ENCODE measurements at places on chromosomes 16 and 17.

DNA sequence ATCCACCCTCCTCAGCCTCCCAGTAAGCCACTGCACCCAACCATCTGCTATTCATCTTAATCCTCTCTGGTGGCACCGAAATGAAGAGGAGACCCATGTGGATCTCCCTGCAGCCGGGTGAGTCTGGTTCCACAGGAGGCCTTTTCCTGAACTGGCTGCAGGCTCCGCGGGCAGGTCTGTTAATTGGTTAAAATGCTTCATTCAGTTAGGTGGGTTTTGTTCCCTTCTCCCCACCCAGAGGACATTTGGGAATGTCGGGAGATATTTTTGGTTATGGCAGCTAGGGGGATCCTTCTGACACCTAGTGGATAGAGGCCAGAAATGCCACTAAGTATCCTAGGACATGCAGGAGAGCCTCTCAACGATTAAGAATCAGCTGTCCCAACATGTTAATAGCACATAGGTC is 16.7 kb downstream of the C16orf54 start:
- no peak for DNase-seq

DNA sequence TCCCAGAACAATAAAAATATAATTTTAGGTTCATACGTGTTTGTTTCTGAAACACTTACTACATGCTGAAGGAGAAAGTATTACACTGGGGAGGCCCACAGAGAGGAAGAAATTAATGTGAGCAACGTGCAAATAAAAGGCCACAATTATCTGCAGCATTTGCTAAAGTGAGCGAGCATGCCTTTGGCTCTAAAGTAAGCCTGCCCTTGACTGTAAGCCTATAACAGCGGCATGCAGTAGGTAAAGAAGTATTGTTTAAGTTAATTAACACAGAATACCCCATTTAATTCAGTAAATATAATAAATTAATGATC is 13.2 kb upstream of the COTL1 start:
- no peak for DNase-seq

DNA sequence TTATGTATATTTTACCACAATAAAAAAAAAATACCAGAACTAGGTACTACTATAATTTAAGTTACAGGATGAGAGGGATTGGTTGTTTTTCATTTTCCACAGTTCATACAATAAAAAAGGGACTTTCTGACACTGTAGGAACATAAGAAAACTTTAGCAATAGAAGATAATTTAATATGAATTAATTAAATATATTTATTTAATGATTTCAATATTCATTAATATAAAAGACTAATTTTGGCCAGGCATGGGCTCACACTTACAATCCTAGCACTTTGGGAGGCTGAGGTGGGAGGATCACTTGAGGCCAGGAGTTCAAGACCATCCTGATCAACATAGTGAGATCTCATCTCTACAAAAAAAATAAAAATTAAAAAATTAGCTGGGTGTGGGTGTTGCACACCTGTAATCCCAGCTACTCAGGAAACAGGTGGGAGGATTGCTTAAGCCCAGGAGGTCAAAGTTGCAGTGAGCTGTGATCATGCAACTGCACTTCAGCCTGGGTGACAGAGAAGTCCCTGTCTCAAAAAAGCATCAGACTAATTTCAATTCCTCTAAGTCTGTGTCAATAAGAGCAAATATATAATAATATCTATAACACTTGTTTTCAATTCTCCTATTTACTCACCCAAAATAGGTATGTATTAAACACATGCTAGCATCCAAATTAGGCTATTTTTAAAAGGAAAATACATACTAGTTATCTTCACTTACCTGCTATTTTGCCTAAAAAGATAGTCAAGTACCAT is 79.6 kb downstream of the BRIP1 start:
- no peak for DNase-seq

GRCh38 chr16:87065446-87066132 is 251.6 kb downstream of the C16orf95 start:
- DNase-seq = no peak

- DNase-seq = no peak
These were observed 5.8 kb downstream of the DNAAF1 start for GRCh38 chr16:84150926-84151325.

DNA sequence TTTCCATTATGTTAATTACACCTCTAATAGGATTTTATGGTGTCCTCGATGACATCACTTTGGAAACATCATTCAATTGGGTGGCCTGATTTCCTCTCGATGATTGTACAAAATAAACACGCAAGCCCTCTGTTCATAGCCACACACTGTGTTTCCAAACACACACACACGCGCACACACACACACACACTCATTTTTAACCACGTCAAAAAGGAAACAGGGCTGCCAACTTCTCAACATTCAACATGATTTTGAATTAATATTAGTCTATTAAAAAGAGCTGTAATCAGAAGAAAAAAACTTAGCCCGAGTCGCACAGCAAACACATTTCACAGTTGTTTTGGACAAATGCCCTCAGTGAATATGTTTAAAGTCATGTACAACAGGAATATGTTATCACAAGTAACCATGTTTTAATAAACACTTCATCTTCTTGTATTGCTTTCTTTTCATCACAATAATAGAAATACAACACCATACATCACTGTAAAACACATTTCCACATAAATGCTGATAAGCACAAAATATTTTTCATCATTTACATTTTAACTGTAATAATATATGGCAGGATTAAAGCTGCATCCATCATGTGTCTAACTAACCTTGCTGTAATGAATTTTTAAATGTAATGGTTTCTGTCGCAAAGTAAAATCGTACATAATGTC is 219.1 kb upstream of the IRX3 start:
- no peak for DNase-seq

DNA sequence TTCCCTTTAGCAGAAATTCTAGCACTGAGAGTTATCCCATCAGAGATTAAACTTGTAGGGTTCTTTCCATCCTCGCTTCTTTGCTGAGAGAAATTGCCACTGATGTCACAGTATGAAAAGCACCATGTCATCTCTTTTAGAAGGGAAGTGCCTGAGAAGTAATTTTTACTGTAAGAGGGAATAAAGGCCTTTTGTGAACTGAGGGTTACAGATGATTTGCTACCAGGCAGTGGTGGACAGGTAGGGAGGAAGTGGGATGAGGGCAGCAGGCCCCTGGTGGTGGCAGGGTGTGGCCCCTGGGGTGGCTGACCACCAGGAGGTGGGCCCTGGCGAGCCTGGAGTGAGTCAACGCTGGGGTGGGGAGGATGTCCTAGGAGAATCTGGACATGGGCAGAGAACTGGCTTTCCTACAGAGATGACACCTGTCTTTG is 6.4 kb upstream of the MILR1 start:
- no peak for DNase-seq

GRCh38 chr17:56987283-56987834 is 9.4 kb downstream of the SCPEP1 start:
- no peak for DNase-seq

DNA sequence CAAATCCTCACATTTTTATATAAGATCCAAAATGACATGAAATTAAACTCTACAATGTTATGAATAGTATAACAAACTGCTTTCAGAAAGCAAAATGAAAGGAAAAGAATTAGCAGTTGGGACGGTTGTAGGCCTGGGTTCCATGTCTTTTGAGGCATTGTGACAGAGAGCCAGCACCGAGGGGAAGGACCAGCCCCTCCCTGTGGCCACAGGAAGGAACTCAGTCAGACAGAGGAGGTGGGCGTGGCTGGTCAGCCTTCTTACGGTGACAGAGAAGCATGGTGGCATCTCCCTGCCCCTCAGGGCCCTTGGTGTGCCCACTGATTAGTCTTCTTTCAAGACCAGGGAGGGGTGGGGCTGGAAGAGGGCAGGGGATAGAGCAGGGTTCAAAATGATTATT is 5.7 kb downstream of the ZNF319 start:
- no peak for DNase-seq

DNA sequence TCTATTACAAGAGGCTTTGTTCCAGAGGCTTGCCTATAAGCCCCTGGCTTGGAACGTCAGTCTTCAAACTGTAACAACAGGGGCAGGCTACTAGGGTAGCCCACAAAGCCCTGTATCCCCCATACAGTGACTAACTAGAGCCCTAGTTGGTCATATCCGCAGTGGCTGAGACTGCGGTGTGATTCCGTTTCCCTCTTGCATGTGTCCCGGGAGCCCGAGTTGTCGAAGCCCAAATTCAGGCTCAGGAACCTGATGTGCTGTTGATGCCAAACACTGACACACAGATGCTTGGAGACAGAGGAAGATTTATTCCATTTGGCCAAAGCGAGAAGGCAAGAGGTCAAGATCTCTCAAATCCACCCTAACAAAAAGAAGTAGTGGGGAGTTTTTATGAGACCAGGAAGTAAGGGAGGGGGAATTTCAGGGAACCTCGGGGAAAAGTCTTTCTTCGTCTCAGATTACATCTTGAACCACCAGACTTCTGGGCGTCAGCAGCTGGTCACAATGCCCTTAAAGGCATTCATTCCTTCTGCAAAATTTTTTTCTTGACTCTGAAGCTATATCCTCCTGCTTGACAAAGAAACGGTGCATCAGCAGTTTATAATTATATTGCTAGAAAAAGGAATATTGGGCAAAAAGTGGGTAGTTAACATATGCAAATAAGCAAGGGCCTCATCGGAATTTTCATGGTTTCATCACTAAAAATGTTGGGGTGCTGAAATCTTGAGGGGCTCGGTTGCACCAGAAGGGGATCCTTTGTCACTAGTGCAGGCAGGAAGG is 879 bp downstream of the SLFN5 start:
- no peak for DNase-seq

- no peak for DNase-seq
These were observed 220.0 kb downstream of the IRX3 start for GRCh38 chr16:54066451-54067105.

GRCh38 chr17:28717578-28718332 is at the start of gene RAB34:
TSS of gene RAB34 (minus strand) at chr17:28717868. CDS start at chr17:28717266, 602 bp downstream.
- DNase-seq = peak; percentile 78

- DNase-seq = no peak
These were observed 967 bp upstream of the CDH15 start for GRCh38 chr16:89170346-89171215.

GRCh38 chr16:50821586-50821985 is 79.7 kb downstream of the CYLD start:
- DNase-seq = no peak

GRCh38 chr16:86255966-86256365 is 254.4 kb upstream of the FOXF1 start:
- DNase-seq = no peak

DNA sequence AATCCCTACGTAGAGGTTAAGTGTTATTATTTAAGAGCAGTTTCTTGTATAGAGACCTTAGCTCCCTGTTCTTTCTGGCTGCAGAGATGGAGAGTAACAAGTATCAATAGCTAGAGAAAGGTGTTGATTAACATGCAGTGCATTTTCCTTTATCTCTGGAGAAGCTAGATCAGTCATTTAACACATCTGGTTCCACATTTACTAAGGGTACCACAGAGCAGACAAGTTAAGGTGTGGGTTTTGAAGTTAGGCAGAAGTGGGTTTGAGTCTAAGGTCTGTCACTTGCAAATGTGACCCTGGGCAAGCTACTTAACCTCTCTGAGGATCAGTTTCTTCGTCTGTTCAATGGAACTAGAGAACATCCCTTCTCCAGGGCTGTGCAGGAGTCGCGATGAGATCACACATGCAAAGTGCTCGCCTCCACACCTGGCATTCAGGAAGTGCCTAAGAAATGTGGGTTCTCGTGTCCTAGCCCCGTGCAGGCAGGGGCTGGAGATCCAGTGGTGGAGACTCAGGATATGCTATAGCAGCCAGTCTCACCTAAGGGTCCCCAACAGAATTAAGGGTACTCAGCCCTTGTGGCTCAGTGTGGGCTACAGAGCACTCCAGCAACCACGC is 224.4 kb downstream of the XYLT1 start:
- no peak for DNase-seq

DNA sequence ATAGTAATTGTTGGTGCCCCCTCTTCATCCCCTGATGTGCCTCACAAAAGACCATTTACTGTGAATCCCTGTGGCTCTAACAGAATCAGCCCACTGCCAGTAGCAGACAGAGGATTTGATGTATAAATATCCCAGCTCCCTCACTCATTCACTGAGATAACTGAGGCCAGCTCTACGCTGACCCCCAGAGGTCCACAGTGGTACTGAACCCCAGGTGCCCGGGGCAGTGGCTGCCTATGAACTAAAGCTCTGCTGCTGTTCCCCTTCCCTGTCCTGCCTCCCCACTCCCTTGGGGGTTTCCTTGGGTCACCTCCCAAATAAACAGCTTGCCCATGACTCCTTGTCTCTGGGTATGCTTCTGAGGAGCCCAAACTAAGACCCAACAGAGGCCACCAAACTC is 295.8 kb downstream of the FOXL1 start:
- no peak for DNase-seq

GRCh38 chr16:58348986-58349385 is 43.3 kb upstream of the GINS3 start:
- DNase-seq = no peak

GRCh38 chr17:57068222-57068658 is 16.8 kb upstream of the AKAP1 start:
- no peak for DNase-seq

DNA sequence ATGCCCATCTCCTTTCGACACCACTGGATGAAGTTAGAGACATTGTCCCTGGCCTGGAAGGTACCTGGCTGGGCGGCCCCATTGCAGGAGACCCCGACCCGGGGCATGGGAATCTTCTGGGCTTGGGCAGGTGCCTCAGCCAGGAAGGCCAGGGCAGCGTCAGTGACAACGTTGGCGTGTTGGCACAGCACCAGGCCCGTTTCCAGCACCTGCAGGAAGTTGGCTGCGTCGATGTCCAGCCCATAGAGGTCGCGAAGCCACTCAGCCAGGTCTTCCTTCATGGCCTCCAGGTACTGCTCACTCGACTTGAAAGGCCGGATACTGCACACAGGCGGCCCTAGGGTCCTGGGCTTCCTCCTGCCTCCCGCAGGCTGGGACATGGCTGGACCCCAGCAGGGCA is 568 bp downstream of the GAS2L2 start:
- no peak for DNase-seq

DNA sequence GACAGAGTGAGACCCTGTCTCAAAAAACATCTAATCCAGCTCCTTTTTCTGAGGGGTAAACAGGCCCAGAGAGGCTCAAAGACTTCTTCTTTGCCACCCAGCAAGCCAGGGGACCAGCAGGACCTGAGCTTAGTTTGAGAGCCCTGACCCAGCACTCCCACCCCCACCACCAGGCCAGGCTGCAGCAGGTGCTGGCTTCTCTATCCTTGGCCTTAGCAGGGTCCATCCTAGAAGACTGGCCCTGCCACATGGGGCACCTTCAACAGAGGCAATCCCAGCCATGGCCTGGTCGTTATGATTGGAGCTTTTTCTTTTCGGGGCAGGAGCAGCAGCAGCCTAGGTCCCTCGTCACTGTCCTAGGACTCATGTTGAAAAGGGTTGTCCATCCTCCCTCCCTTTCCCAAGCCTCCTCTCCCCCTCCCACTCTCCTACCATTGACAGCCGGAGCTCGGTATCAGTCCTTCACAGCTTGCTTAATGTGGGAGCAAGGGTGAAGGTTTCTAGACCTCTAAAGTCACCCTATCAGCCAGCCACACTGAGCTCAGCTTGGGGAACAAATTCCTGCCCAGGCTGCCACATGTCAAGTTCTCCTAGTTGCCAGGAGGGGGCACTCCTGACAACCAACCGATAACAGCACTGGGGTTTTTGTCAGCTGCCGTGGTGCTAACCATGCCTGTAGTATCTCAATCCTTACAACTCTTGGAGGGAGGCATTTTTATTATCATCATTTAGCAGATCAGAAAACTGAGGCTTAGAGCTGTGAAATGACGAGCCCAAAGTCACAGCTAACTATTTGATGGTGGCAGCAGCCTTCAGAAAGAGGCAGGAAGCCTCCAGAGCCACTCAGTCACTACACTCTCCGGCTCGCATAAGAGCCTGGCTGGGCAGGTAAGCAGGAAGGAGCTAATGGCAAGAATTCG is 11.2 kb downstream of the MRPL27 start:
- DNase-seq = peak; percentile 35

Measured in AG09319 (cell line).